ENCODE measurements at places on chromosomes 11 and 22.

GRCh38 chr11:119273721-119274120, 43.2 kb downstream of the MCAM start:
- no peak for DNase-seq

DNA sequence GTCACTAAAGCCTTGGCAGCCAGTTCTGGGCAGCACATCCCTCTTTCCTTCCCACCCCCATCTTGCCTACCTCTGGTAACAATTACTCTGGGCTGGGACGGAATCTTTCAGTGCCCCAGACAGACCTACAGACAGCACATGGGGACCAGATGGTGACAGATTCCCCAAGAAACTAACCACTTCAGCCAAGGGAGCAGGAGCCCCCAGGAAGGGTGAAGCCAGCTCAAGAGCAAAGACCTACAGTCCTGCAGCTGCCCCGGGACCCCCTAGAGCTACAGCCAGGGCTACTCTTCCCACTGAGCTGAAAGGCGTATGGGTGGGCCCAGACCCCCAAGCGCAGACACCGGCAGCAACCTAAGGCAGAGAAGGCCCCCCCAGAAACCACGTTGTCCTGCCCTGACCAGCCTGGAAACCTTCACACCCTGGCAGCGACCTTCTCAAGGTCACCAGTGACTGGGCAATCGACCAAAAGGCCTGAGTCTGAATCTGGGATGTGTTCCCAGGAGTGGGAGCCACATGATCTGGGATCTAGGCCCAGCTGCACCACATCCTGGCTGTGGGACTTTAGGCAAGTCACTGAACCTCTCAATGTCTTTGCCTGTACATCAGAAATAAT, 65.8 kb downstream of the LRRC32 start:
- DNase-seq = no peak

- no peak for DNase-seq
Measured at GRCh38 chr22:46042786-46043185, 65.8 kb upstream of the WNT7B start.

GRCh38 chr22:16603448-16603768, 10.8 kb upstream of the CCT8L2 start:
- DNase-seq = no peak

DNA sequence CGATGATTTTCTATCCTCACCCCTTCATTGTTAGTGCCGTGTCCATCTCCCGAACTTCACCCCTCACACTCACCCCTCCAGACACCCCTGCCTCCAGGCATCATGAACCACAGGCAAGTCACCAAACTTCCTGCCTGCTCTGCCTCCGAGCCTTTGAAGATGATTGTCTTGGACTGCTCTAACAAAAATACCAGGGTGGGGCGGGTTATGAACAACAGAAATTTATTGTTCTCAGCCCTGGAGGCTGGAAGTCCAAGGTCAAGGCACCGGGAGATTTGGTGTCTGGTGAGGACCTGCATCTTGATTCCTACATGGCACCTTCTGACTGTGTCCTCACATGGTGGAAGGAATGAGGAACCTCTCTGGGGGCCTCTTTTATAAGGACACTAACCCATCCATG, 1508.3 kb downstream of the TBC1D22A start:
- no peak for DNase-seq

- DNase-seq = no peak
Measured at GRCh38 chr11:59673291-59673690, 4.5 kb upstream of the PATL1 start.

DNA sequence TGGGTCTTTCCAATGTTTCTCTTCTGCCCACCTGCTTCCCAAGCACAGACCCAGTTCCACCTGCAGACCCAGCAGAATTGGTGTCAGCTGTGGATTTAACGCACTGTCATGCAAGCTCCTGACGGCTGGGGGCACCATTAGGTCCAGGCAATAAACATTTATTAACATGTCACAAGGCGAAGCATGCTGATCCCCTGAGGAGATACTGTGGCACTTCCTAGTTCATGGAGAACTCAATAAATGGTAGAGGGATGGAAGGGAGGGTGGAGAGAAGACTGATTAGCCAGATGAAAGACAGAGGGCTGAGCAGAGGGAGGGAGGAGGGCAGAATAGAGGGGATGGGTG, 68.3 kb upstream of the TSPAN18 start:
- no peak for DNase-seq

DNA sequence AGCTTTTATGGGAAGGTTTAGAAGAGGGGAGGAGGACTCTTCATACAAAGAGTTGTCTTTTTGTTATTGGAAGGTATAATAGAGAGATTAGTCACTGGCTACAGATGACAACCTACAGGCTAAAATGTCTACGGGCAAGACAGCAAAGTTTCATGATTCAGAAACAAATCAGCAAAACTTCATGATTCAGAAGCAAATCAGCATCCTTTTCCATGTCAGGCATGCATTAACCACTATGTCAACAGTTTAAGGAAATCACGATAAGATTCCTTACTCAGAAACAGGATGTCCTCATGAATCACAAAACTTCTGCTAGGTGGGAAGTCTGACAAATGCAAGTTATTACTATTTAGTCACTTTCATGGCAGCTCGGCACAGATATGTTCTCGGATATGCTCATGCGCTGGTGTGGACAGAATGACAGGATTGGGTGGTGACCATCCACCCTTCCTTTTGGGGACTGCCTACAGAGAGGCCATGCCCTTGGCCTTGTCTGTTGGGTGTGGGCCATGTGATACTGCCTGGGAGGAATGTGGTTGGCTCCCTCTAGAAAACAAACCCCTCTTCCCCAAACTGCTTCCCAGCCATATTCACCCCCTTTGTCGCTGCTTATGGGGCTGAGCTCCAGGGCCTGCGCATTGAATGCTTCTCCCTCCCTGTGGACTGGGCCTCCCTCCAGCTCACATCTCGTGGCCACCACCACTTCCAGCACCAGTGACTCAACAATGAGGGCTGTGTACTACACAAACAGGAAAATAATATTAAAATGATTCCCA, 10.1 kb downstream of the C11orf91 start:
- DNase-seq = no peak

DNA sequence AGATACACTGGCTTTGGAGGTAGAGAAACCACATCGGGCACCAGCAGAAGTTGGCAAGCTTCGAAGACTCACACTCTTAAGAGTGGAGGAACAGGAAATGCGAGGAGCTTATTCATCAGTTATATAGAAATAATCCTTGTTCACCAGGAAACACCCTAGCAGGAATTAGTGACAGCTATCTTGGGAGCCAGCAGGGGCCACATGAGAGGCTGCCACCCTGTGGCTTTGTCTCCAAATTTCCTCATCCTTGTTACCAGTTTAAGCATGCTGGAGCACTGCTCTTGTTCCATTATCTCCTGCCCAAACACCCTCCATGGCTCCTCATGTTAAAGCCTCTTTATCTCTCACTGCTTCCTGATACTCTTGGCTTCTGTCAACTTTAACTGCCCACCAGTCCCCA, 131.0 kb downstream of the PLEKHA7 start:
- no peak for DNase-seq

DNA sequence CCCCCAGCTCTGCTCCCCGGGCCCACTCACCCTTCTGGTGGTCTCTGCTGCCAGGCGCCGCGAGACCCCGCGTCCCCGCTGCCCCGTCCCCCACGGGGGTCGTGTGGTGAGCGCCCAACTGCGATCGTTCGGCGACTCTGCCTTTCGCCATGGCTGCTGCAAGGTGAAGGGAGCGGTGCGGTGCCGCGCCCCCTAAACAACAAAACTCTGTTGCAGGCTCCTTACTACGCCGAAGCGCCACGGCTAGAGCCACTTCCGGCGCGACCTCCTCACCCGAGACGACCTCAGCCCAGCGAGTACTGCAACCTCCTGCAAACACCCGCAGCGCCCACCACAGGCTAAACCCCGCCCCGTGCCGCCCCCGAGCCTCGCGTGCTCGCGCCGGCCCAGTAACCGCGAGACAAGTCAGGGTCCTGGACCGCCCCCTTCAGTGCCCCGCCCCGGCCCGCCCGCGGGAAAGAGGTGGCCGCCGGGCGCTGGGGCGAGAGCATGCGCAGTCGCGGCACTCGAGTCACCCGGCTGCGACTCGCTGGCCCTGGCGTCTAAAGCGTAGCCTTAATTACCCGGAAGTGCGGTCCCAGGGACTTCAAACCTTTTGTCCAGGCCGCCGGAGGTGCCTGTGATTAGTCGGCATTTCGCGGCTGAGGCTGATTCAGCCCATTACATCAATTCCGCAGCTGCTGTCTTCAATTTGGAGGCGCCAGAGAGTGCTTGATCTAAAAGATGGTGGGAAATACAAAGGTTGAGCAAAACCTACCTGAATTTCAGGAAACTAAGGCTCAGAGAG, at the start of gene TMEM41B:
TMEM41B (minus strand) TSS at position 303 of the 787 bp plus-strand sequence; CDS start at position 151, 152 bp downstream.
- DNase-seq = peak; percentile 100

GRCh38 chr11:68504432-68505066, 44.0 kb downstream of the PPP6R3 start:
- no peak for DNase-seq

DNA sequence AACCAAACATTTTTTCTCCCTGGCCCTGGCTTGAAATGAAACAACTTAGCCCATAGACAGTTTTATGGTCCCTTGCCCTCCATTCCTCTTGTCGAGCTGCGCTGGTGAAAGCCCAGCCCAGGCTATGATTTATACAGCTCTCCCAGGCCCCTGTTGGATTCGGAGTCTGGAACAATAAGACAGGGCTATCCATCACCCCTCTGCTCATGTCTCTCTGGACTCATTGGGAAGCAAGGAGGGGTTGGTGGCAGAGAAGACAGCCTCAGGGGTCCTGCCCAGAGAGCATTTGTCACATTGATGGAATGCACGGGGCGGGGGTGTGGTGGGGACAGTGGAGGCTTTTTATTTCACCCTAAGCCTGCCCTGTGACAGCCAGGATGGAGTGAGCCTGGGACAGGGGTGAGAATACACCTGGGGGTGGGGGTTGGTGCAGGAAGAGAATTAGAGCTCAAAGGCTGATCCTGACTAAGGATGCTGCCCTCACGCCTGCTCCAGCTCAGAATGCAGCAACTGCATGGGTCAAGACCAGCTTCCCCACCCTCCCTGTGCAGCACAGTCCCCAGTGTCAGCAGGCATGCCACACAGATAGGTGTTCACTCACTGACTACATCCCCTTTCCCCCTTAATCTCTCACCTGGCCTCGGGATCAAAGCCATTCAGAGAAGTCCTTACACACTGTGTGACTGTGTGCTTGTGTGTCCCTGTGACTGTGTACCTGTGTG, 10.0 kb upstream of the PKNOX2 start:
- no peak for DNase-seq

DNA sequence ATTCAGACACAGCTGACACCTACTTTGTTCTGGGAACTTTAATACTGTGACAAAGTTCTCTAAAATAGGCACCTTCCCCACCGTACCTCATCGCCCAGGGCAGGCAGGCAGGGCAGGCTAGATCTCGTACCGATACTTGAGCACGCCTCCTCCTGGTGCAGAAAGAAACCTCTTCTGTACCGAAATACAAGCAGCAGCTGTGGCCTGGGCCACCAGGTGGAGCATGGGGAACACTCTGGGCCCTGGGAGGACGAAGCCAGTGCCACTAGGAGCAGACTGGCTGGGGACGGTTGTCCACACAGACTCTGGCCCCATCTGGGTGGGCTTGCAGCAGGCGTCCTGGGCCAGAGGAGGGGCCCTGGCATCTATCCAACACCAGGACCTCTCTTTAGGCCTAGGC, 12.8 kb downstream of the PMM1 start:
- no peak for DNase-seq

GRCh38 chr11:89536926-89537325, 45.8 kb upstream of the NOX4 start:
- no peak for DNase-seq

DNA sequence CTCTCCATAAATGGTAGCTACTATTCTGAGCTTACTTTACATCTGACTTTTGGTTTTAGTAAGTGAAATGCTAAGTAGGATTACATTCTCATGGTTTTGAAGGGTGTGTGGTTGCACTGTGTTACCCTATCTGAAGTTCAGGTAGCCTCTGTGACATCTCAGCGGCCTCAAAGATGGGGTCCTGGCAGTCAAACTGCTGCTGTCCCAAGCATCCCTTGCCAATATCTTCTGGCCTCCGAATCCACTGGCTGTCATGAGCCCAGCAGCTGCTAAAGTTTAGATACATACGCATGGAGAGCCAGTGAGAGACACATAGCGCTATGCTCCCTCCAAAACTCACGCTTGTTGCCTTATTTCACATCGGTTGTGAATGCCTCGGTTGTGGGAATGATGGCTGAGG, 34.9 kb downstream of the UBASH3B start:
- DNase-seq = no peak

- no peak for DNase-seq
Measured at GRCh38 chr22:21940521-21940920, 12.1 kb downstream of the PPM1F start.

DNA sequence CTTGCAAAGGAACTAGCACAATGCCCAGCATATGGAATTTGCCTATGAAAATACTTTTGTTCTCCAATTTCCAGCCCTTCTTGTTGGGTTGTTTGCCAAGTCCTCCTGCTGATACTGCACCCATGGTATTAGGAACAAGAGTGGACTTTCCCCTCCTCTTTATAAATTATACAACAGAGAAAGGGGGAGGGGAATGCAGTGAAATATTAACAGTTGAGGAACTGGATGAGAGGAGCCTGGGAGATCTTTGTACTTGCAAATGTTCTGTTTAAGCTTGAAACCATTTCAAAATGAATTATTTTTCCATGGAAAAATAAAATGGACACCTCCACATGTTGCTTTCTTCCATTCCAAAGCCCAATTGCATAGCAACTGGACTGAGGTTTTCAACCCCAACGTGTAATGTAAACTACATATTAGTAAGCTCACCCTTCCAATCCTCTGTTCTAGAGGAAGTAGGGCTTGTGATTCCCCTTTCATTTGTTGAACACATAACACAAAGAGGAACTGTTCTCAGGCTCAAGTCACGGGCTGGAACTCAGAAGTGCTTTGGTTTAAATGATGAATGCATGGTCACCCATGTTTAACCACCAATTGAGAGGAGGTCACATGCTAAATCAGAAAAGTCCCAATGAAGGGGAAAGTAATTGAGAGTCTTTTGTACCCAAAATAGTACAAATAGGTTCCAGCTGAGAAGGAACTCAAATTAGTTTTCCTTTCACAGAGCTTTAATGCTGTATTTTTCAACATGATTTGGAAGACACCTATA, 66.2 kb upstream of the ZC3H12C start:
- no peak for DNase-seq

- no peak for DNase-seq
Measured at GRCh38 chr11:128878455-128878854, 11.4 kb upstream of the KCNJ1 start.

- no peak for DNase-seq
Measured at GRCh38 chr22:47748957-47749356, 986.5 kb downstream of the TBC1D22A start.

GRCh38 chr22:44131989-44132685, 48.6 kb upstream of the PARVG start:
- DNase-seq = no peak

- no peak for DNase-seq
Measured at GRCh38 chr22:30290342-30291057, 1.2 kb upstream of the CASTOR1 start.

- DNase-seq = no peak
Measured at GRCh38 chr11:117572129-117572528, 224.9 kb downstream of the DSCAML1 start.

GRCh38 chr11:84165139-84165538, 879.0 kb upstream of the CCDC90B start:
- DNase-seq = no peak

DNA sequence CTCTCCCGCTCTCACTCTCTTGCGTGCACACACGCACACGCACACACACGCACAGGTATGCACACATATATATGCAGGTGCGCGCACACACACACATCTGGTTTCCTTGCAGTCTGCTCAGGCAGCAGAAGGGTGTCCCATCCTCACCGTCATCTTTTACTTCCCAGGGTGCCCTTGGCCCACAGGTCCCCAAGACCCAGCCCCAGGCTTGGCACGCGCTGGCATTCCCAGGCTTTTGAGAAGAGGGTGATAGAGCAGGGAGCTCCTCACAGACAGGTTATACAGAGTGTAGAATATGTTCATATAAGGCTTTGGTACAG, 52.0 kb upstream of the SPATA19 start:
- DNase-seq = no peak

All from activated naive CD4-positive, alpha-beta T cell (primary cell).